ENCODE measurements at places on chromosomes 1 and 21.

- DNase-seq = no peak
Measured at GRCh38 chr1:2104621-2105427, 54.6 kb downstream of the PRKCZ start.

DNA sequence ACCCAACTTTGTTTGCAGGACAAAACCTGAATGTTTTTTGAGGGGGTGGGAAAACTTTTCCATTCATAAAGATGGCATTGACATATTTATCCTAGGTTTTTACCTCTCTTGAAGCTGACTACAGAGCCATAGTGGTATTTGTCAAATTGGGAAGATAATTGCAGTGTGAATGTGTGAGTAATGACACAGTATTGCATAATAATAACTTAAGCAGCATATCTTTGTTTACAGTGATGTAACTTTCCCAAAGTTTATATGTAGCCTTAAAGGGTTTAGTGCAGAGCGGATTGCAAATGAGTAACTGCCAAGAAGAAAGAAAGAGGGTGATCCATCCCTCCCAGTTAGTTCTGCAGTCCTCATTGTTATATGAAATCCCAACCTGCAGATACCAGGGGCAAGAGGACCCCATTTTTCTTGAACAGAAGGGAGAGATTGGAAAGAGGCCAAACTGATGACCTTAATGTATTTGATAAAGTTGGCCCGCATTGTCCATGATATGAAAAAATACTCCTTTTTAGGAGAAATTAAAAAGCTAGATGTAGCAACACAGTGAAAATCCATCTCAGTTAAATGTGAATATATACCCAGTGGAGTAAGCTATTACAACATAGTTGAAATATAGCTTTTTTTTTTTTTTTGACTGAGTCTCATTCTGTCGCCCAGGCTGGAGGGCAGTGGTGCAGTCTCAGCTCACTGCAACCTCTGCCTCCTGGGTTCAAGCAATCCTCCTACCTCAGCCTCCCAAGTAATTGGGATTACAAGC is 23.7 kb upstream of the NFIA start:
- peak; percentile 41 for DNase-seq

DNA sequence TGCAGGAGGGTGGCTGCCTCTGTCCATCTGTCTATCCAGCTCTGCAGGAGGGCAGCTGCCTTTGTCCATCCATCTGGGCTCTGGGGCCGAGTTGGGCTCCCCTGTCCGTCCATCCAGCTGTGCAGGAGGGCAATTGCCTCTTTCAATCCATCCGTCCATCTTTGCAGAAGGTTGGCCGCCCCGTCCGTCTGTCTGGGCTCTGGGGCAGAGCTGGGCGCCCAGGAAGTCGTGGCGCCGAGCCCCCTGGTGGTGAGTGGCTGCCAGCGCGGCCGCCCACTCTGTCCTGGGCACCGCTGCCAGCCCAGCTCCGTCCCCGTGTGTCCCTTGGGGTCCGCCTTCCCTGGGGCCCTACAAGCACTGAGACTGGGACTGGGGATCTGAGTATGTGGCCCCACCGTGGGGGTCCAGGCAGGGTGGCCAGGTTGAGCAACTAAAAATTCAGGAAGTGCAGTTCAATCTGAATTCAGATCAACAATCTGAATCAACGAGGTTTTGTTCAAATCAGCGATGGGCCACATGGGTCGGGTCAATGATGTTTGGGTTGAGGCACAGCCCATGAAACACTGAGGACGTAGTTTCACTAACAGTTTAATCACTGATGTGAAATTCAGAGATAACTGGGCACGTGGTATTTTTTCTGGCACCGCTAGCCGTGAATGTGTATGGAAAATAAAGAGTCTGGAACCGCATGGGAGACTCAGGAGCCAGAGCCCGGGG is 99.1 kb upstream of the ACTRT2 start:
- DNase-seq = no peak

DNA sequence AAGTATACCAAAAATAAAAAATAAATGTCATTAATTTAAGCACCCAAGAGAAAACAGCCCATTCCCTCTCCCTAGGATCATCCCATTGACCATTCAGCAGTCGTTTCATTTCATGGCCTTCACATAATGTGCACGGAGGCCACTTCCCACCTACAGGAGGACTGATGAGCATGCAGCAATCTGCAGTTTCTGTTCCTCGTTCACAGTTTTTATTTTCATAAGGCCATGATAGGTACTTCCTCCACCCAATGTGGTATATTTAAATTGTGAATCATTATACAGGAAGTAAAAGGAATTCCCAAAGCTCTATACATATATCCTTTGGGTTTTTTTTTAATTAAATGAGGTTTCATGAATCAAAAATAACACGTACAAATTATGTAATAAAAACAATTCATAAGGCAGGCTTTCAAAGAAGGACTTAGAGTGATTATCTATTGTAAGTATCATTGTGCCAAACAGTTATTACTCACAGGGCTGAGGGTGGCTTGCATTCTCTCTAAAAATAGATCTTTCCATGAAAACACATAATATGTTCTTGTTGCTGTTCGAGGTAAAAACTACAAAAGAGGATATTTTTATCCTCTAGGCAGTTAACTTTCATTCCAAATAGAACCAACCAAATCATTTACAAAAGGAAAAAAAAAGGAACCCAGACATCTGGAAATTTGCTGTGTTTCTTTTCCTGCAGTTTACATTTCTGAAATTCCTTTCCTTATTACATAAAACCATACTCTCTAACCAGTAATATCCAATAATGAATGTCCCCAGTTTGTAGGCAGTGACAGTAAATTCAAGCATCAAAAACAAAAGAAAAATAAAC is 27.5 kb upstream of the SLC44A3 start:
- peak; percentile 81 for DNase-seq

- DNase-seq = no peak
Measured at GRCh38 chr21:36129219-36129618, 5.7 kb upstream of the CBR3 start.

- DNase-seq = no peak
Measured at GRCh38 chr1:45968941-45969666, 163.3 kb downstream of the PIK3R3 start.

GRCh38 chr21:45153358-45154318 is 79.3 kb downstream of the ADARB1 start:
- DNase-seq = peak; percentile 59

GRCh38 chr21:28224191-28224726 is 768.4 kb downstream of the LTN1 start:
- DNase-seq = no peak

- no peak for DNase-seq
Measured at GRCh38 chr1:22071511-22071910, 19.0 kb downstream of the CDC42 start.

DNA sequence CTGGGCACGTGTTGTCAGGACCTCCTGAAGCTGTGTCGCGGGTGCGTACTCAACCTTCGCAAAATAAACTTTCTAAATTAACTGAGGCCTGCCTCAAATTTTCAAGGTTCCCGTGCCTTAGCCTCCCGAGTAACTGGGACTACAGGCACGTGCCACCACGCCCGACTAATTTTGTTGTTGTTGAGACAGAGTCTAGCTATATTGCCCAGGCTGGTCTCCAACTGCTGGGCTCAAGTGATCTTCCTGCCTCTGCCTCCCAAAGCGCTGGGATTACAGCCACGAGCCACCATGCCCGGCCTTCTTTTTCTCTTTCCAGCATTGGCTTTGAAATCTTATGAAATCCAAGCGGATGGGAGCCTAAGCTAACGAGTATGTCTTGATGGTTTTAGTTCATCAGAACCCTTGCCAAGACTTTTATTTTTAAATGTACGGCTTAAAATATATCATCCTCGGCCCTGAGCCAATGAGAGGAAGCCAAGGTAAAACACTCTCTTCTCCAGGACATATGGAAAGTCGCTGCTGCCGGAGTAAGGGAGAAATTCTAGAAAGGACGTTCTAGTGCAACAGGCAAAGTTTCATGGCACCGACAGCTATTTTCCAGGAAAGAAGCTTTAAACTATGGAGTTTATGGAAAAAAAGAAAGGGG is 12.7 kb upstream of the ERVH48-1 start:
- DNase-seq = no peak

DNA sequence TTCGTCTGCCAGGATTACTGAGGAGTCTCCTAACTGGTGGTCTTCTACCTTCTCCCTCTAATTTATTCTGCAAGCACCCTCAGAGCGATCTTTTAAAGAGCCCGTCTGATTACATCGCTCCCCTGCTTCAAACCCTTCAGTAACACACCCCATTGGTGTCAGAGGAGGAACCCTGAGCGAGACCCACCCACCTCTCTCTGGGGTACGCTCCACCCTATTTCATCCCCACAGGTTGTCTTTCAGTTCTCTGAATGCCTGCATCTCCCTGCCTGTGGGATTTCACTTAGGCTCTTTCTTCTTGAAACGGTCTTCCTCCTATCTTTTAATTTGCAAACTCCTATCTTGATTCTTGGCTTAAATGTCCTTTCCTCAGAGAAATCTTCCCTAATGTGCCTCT is 39.4 kb downstream of the C1orf21 start:
- DNase-seq = no peak
